Colonic mucosa (tissue), 4 donors: ENCODE measurements at places on chromosomes 7 and 10. TPM values are rescaled to one million over a fixed set of nuclear protein-coding genes. Genes with fewer than 3 reads are reported as not detected.

GRCh38 chr10:109931163-109931562, 7.9 kb upstream of the XPNPEP1 start:
- no peak for DNase-seq

- DNase-seq, result no peak
Observed at GRCh38 chr7:95205665-95206225, 118.6 kb downstream of the PON1 start.

Gene PRTFDC1
- 16.0 TPM for total RNA-seq

Gene CYP26A1
- total RNA-seq, result not detected

DNA sequence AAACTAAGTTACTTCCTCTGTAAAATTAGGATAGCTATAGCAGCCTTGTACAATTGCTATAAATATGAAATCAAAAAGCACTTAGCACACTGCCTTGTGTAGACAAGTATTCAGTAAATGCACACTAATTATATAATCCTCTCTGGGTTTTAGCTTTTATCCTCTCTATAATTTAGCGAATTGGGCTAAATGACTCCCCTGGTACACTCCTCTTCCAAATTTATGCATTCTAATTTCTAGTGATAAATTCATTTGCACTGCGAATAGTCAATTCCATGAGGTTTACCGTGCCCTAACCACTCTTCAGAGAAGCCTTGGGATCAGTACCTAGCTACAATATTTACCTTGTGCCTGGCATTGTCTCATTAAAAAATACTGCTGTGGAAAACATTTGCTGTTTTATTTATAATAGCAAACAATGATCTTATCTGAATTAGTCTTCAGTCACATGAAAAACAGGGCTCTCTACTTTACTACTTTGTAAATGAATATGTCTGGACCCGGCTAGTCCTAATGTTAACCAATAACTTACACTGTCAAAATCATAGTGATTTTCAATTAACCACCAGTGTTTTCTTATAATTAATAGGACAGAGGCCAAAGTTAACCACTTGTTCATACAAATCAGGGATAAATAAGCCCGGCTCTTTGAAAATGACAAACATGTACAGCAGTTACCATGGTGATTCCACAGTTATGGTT, 577.9 kb downstream of the IPMK start:
- DNase-seq, result no peak

GRCh38 chr7:33762911-33763306, 142.4 kb upstream of the BMPER start:
- no peak for DNase-seq

Gene FAM25C
- total RNA-seq, result not detected

DNA sequence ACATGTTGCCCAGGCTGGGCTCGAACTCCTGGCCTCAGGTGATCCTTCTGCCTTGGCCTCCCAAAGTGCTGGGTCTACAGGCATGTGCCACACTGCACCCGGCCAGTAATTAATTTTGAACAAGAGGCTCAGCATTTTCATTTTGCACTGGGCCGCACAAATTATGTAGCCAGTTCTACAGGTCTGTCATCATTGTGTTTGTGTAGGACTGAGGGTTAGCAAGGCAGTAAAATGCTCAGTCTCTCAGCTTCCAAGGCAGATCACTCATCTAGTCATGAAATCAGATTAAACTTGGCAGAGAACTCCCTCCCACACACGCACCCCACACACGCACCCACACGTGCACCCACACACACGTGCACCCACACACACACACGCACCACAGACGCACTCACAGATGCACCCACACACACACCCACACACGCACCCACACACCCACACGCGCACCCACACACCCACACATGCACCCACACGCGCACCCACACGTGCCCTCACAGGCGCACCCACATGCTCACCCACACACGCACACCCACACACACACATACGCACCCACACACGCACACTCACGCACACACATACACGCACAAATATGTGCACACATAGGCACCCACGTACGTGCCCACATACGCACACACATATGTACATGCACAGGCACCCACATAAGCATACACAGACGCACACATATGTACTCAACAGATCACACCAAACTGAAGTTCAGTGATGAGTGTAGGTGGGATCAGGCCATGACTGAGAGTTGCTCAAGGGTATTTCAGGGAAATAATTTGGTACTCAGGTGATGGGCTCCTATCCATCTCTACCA, 27.8 kb upstream of the PROSER2 start:
- no peak for DNase-seq

GRCh38 chr7:13290975-13291374, 603.5 kb downstream of the ARL4A start:
- no peak for DNase-seq

Gene FAM13C
- 1.0 TPM for total RNA-seq

Gene FAM237B
- total RNA-seq, result not detected

DNA sequence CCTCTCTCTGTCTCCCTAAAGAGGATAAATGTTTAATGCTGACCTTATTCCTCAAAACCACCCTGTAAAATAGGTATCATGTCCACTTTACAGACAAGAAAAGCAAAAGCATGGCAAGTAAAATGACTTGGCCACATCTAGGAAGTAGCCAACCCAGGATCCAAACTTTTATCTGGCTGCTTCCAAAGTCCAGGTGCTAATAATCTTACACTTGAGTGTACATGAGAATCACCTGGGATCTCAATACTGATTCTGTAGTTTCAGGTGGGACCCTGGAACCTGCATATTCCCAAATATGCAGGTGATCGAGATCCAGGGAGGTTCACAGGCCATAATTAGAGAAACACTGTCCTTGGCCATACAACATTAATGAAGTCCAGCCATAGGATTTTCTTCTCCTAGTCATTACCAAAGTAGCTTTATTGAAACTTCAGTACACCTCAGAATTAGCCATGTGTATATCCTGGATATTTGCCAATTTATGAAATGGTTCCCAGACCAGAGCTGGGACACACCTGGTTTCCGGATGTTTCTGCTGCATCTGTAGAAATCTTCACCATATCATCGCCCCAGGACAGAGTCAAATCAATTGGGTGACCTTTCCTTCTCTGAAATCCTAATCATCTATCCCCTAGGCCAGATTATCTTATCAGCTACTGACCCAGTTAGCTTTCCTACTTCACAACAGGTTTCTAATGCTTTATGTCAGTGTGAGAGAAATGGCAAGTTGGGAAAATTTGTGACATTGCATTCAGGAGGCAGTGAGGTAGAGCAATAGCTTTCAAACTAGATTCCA, 119.1 kb upstream of the KMT2E start:
- no peak for DNase-seq

Gene HPSE2
- 1.0 TPM for total RNA-seq

GRCh38 chr7:30907527-30908267, 4.0 kb upstream of the AQP1 start:
- DNase-seq, result no peak

DNA sequence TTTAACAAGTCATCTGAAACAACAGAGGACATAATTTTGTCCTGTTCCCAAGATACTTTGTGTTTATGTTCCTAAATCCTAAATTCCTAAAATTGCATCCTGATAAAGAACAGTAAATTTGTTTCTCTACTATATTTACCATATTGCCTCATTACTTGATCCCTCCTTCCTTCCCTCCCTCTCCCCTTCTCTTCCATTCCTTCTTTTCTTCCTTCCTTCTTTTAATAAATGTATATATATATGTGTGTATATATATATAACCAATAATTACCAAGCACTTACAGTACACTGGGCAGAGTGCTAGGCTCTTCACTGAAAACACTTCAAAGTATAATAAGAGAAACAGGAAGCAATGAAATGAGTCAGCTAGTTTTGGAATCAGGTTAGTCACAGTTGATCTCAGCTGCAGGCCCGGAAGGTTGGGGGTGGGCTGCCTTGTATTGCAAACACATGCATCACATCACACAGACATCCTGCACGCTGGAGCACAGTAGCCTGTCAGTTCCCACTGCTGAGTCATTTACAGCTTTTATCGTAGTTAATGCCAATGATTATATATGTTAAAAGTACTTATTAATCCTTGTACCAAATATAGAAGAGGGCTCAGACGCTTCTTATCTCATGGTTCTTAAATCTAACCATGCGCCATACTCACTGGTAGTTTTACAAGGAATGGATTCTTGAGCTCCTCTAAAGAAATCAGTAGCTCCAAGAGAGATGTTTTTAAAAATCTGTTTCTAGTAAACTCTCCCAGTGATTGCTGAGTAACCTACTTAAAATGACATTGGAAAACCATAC, 551.7 kb downstream of the GRM8 start:
- DNase-seq, result no peak

DNA sequence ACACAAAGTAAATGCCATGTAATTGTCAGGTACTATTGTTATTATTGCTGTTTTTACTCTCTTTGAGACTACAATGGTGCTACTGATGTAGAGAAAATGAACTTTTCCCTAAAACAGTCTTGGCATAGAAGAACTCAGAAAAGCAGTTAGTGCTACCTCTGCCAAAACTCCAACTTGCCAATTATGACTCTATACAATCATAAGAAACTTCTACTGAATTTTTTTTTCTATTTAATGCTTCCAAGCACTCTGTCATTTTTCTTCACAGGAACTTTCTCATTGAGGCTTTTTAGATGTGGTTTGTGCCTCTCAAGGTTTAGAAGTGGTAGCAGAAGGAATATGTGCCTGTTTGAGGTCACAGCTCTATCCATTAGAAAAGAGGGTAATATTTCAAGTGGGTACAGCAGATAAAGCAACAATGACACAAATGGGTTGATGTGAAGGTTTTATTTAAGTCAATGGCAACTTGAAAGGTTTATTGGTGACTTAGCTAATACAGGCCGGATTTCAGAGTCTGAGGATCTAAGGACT, 64.0 kb upstream of the FERD3L start:
- no peak for DNase-seq

Gene TFR2
- total RNA-seq, result 1.8 TPM

Gene CALML3
- total RNA-seq, result 0.11 TPM

DNA sequence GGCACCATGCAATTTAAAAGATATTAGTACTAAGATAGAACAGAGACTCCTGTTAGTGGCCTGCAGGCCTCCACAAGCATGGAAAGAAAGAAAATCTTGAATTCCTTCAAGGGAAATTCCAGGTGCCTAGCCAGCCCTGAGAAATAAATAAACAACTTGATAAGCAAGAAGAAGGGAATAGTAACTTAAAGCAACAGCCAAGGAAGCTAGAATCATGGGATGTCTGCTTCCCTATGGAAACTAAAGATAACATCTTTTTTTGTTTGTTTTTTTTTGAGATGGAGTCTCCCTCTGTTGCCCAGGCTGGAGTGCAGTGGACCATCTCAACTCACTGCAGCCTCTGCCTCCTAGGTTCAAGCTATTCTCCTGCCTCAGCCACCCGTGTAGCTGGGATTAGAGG, 128.6 kb downstream of the SKIDA1 start:
- no peak for DNase-seq

Gene TMEM225B
- total RNA-seq, result 0.74 TPM

GRCh38 chr10:14144451-14144850, 186.3 kb downstream of the FRMD4A start:
- DNase-seq, result no peak

Gene RASSF4
- 13.1 TPM for total RNA-seq

Gene KCNH2
- 3.3 TPM for total RNA-seq

DNA sequence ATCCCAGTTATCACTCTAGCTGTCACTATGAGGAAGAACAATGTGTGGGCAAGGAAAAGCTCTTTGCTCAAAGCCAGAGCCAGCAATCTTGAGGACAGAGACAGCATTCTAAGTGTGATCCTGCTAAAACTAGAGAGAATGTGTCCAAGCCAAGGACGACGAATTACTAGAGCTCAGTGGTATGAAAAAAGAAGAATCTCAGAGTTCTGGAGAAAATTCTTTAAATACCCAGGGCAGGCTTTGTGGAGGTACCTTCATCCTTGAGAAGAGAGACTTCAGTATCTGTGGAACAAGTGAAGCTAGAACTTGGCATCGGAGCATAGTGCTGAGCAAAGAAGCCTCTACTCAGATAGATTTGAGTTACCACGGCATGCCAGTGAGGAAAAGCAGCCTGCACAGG, 209.8 kb downstream of the TRIL start:
- DNase-seq, result no peak

GRCh38 chr7:33459340-33459751, 330.0 kb downstream of the BBS9 start:
- no peak for DNase-seq

DNA sequence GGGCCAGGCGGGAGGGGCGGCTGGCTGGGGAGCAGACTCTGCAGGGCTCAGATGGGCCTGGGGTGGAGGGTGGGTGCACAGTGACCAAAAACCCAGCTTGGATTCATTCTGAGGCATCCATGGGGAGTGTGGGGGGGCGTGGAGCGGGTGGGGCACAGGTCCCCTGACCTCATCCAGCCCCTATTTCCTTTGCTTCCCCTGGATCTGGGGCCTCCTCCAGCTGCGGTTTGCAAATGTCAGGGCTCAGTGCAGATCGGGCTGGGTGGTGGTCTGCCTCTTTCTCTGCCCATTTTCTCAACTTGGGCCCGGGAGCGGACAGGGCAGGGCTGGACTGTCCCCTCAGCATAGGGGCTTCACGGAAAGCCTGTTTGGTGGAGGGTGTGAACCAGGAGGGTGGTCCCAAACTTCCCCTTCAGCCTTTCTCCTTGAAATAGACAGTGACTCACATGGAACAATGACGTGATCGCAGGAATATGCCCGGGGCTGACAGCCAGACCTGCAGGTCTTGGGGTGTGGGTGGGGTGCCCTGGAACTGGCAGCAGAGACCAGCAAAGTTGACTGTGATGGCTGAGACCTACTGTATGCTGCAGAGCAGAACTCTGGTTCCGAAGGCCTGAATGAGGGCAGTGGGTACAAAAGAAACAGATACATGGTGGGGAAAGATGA, 72.9 kb upstream of the PODXL start:
- DNase-seq, result no peak

- DNase-seq, result no peak
Observed at GRCh38 chr10:111595173-111595572, 518.3 kb downstream of the ADRA2A start.

Gene RNF32
- total RNA-seq, result 2.0 TPM

DNA sequence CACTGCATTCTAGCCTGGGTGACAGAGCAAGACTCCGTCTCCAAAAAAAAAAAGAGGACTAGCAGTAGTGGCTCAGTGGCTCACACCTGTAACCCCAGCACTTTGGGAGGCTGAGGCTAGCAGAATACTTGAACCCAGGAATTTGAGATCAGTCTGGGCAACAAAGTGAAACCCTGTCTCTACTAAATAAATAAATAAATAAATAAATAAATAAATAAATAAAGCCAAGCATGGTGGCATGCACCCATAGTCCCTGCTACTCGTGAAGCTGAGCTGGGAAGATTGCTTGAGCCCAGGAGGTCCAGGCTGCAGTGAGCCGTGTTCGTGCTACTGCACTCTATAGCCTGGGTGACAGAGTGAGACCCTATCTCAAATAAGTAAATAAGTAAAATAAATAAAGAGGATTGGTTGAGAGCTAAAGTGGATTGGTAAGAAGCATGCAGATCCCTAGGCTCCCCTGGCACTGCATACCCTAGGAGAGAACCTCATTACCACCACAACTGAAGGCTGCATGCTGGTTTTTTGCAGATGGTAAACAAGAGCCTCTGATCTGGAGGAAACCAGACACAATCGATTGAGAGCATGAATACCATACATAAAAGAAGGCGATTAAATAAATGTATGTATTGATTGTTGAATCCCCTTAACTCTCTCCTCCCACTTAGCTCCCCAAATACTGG, 163.2 kb downstream of the REEP3 start:
- no peak for DNase-seq
